ENCODE measurements at places on chromosomes 5 and 9.

- DNase-seq: no peak
These were observed 244.6 kb downstream of the RAB3C start for GRCh38 chr5:58827463-58827862.

- no peak for DNase-seq
These were observed 232.9 kb downstream of the GOLPH3 start for GRCh38 chr5:31941151-31941755.

GRCh38 chr9:131692612-131693562 lies 47.0 kb downstream of the RAPGEF1 start:
- DNase-seq: no peak

- DNase-seq: no peak
These were observed 120.3 kb upstream of the LHFPL2 start for GRCh38 chr5:78768781-78769380.

- DNase-seq: no peak
These were observed 219.2 kb downstream of the EBF1 start for GRCh38 chr5:158880483-158881001.

GRCh38 chr5:120738568-120738967 lies 274.5 kb downstream of the PRR16 start:
- no peak for DNase-seq

DNA sequence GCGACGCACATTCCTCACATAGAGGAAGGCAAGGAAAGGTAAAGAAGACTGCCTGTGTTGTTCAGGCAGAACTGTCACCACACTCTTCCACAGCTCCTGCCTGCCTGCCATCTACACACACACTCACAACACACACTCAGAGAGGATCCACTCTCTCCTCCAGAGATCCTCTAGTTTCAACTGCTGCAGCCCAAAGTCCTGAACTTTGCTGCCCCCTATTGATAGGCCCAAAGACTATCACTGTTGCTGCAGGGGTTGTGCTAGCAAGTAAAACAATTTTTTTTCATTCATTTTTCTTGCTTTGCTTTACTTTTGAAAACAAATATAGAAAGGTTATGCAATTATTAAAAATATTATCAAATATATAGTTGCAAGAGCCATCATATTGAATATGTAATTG lies 5.9 kb upstream of the CFAP90 start:
- DNase-seq: peak; percentile 85

DNA sequence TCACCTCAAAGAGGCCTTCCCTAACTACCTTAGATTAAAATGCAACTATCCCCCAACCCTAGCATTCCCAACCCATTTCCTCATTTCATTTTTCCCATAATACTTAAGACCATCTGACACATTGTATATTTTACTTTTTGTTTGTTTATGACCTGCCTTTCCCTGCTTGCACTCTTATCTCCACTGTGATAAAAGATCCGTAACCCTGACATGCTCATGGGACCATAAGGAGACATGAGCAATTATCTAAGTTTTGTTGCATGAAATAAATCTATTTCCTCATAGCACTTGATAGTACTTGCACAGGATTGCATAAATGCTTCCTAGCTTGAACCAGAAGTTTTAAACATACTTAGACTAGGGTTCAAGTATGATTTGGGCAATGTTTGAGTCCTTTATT lies 323.7 kb downstream of the NPR3 start:
- DNase-seq: no peak

DNA sequence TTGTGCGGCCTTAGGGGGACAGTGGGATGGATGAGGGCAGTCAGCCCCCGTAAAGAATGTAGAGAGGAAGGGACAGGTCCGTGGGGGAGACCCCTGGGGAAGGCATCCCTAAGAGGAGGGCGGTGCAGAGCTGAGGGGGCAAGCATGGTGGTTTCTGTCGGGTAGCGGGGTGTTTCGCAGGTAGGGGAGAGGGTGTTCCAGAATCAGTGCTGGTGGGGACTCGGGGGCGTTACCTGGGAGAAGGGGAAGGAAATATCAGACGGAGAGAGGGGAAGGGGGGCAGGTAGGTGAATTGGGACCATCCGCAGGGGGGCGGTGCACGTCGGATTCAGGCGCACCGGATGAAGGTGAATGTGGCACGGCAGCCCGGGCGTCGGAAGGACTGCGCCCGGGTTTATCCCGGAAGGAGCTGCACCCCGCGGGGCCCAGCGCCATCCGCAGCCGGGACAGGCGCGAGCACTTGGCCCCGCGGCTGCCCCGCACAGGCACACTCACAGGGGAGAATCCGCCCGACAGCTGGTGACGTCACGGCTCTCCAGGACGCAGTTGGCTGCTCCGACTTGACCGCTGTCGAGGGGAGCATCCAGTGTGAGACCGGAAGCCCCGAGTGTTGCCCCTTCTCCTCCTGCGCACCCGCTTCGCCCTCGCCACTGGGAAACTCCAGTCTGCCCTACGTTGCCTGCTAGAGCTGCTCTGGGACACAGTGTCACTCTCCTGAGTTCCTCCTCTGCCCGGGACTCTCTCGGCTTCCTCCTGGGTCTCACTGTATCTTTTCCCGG lies 1.3 kb downstream of the CD72 start:
- peak; percentile 43 for DNase-seq

GRCh38 chr9:90544488-90544887 lies 98.1 kb downstream of the DIRAS2 start:
- DNase-seq: no peak

- no peak for DNase-seq
These were observed 36.4 kb downstream of the ATPSCKMT start for GRCh38 chr5:10213316-10213715.

DNA sequence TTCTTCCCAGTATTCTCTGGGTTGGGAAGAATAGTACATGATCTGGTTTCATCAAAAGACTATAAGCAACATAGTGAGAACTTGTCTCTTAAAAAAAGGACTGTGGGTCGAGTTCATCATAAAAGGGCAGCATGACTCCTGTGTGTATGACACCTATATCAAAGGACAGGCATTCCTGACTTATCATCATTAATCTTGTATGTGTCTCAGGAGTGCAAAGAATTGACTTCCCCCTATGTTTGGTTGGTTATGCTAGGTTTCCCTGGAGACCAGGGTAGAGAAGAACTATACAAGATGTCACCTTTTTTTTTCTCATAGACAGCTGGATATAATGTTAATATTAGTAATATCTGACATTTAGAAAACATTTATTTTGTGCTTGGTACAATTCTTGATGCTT lies 173.1 kb upstream of the ANKRD55 start:
- DNase-seq: no peak

GRCh38 chr9:13675638-13676000 lies 396.1 kb upstream of the MPDZ start:
- DNase-seq: no peak

- no peak for DNase-seq
These were observed 15.7 kb upstream of the FST start for GRCh38 chr5:53464722-53465121.

DNA sequence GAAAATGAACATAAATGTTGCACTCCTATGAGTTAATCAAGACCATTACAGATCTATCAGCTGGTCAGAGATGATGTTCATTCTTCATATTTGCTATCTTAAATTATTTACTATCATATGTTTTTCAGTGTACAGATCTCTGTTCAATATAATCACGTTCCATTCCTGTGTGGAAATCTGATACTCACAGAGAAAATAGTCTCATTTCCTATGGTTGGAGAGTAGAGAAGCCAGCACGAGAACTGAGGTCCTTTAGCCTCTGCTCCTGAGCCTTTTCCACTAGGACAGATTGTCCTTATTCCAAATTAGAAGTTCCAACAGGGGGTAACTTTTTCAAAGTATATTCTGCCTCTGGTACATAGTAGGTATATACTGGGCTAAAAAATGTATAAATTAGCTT lies 29.2 kb downstream of the UGCG start:
- DNase-seq: no peak

GRCh38 chr5:112294126-112294525 lies 125.0 kb downstream of the EPB41L4A start:
- peak; percentile 61 for DNase-seq

- no peak for DNase-seq
These were observed 40.3 kb downstream of the JAK2 start for GRCh38 chr9:5025416-5025815.

DNA sequence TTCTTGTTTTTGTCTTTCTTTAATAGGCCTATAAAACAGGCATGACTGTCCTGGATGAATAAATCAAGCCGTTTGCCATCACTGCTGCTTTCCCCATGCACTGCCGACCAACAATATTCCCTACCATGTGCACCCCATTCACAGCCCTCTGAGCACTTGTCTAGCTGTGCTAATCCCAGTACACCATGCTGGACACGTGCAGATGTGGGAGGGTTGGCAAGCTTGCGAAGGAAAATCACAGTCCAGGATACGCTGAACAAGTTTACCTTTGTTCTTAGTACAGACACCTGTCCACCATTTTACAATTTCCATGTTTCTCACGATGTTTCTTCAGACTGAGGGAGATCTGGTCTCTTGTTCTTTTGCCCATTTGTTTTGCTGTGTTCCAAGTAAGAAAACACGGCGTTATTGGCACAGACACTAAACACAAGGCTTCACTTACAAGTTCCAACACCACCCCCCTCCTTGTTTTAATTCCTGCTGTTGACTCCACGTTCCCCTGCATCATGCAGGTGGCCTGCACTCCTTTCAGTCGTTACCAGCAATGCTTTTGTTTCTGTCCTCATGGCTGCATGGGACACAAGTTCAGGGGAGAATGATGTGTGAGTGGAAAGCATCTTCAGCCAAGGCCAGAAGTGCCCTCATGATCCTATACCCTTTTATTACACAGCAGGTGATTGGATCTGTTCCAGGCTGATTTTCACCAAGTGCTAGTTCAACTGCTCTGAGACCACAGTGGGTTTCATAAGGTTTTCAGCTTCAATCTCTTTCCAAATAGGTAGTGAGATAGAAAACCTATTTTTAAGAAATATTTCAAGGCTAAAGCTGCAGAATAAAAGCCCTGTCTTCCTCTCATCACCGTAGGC lies 608.9 kb downstream of the IRX1 start:
- DNase-seq: peak; percentile 14

GRCh38 chr9:98714833-98715232 lies 6.1 kb upstream of the GABBR2 start:
- DNase-seq: no peak

DNA sequence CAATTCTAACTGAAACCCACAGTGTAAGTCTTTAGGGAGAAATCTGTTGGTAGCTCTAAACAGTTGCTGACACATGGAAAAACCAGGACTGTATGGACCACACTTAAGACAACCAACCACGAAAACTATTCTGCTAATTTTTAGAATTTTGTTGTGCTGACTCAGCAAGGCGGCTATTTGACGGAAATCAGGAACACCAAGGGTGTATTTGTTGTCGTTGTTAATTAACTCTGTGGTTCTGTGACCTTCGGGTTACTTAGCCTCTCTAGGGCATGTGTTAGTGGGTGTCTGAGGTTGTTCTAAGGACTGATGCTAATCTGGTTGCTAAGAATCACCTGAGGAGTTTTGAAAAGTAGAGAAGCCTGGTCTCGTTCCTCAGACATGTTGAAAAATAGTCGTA lies 79.2 kb downstream of the ATP10B start:
- no peak for DNase-seq

DNA sequence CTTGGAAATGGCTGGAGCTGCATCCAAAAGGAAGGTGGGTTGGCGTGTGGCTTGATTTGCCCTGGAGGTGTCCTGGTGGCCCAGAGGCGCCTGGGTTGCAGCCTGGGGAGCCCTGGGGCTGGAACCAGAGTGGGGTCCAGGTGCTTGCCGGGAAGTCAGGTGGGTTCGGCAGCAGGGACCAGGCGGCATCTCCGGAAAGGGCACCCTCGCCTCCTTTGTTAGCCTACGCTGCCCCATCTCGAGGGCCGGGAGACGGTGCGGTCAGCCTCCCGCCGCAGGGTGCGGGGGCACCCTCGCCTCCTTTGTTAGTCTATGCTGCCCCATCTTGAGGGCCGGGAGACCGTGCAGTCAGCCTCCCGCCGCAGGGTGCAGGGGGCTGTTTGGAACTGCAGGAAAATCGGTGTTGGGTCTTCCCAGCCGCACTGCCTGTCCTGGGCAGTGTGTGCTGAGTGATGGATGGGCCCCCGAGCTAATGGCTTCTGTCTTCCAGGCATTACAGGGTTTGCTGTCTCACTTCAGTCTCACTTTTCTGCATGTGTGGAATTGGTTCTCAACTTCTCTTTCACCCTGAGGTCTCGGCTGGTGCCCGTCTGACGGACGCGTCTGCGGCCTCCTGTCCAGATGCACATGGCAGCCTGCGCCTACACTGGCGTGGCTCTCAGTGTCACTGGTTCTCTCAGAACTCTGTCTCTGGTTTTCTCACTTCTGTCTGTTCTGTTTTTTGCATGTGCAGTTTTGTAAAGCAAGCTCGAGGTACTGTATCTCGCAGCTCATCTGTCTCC lies 139.0 kb downstream of the CACNA1B start:
- DNase-seq: no peak

DNA sequence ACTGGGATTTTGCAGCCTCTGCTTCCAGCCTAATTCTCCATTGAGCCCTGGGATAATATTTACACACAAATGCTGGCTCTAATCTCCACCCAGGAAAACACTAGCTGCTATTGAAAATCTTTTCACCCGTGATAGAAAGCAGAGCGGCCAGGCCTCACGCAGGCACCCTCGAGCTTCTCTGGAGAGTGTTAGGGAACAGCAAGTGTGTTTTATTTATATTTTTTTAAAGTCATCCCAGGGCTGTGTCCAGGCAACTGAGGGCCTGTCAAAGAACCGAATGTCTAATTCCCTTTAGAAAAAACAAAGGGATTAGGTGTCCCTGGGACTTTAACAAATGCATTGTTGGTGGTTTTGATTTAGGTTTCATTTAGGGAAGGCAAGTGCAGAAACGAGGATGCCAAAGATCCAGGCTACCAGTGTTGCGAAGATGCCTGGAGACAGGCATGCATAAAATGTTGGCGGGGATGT lies 51.2 kb upstream of the SPRY4 start:
- DNase-seq: no peak

GRCh38 chr5:35185518-35185917 lies 44.8 kb downstream of the PRLR start:
- DNase-seq: no peak

- peak; percentile 65 for DNase-seq
These were observed 247.1 kb upstream of the PANK3 start for GRCh38 chr5:168826246-168826725.

- DNase-seq: no peak
These were observed 307.6 kb downstream of the ARL15 start for GRCh38 chr5:54002779-54003178.

GRCh38 chr9:135281791-135282737 lies 194.6 kb downstream of the OLFM1 start:
- peak; percentile 71 for DNase-seq

- DNase-seq: no peak
These were observed 20.2 kb downstream of the ATP10B start for GRCh38 chr5:160831801-160832200.
